CMK (cell line): ENCODE measurements at places on chromosomes 2 and 18.
A peak's percentile ranks its signal among the peaks of the same experiment; 100 is the strongest.

GRCh38 chr2:238910751-238911351, 63.0 kb downstream of the TWIST2 start:
- DNase-seq: no peak

DNA sequence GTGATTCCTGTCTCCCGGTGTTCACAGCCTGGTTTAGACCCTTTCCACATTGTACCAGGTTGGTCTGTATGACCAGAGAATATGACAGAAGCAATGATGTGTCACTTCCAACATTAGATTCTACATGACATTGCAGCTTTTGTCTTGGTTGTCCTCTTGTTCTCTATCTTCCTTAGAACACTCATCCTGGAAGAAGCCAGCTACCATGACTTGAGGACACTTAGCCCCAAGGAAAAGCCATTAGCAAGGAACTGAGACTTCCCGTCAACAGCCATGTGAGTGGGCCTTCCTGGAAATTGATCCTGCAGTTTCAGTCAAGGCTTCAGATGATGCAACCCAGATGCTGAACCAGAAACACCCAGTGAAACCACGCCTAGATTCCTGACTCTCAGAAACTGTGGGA, 143.3 kb downstream of the MREG start:
- no peak for DNase-seq

GRCh38 chr18:22434973-22435608, 17.4 kb upstream of the CTAGE1 start:
- DNase-seq: no peak

GRCh38 chr2:97759727-97760407, 46.5 kb downstream of the ZAP70 start:
- peak; percentile 12 for DNase-seq

DNA sequence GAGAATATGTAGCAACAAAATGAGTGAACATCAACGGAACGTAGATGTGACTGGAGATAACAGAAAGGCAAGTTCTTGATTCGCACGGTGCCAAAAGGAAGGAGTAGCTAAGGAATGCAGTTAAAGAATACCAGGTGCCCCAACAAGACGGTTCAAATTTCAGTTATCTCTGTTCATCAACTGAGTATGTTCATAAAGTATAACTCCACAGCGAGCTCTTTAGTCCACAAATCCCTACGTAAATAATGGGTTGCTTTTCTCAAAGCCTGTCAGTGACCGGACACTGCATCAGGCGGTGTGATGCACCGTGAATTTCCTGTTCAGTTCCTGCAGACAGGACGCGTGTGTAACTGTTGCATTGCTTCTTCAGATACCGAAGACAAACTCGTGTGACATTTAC, 91.8 kb downstream of the NOL10 start:
- no peak for DNase-seq

DNA sequence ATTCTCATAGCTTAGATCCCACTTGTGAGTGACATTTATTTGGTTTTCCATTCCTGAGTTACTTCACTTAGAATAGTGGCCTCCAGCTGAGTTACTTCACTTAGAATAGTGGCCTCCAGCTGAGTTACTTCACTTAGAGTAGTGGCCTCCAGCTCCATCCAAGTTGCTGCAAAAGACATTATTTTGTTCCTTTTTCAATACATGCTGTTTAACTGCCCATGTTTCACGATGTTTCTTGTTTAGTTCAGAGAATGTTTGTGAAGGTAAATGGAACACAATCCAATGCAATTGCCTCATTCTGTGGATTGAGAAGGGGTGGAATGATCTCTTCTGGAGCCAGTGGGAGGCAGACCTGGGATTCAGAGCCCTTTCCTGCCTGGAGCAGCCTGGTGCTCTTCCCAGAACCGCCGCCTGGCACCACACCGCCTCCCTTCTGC, 273.5 kb upstream of the ATP5MC3 start:
- DNase-seq: no peak

GRCh38 chr2:39731546-39731945, 47.5 kb downstream of the THUMPD2 start:
- no peak for DNase-seq

- no peak for DNase-seq
Observed at GRCh38 chr2:239303711-239304532, 96.9 kb downstream of the HDAC4 start.

- no peak for DNase-seq
Observed at GRCh38 chr2:129702416-129703176, 276.9 kb upstream of the RAB6C start.

- no peak for DNase-seq
Observed at GRCh38 chr18:80241919-80242777, 5.2 kb downstream of the PARD6G start.

- no peak for DNase-seq
Observed at GRCh38 chr2:191878548-191879279, 31.8 kb upstream of the CAVIN2 start.

DNA sequence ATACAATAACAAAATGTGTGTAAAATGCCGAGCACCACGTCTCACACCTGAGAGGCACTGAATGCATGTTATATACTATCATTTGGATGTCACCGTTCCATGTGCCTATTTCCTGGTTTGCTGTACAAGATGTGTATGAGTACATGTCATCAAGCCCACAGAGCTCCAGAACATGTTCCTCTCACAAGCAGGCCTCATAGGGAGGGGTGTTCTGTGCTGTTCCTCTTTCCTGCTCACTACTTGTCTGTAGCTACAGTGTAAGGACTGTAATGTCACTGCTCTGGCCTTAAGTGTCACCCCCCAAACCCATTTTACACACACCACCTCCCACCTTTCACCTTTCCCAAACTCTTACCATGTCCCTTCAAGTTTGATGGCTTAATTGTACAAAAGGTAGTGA, 1.8 kb downstream of the AFF3 start:
- no peak for DNase-seq

DNA sequence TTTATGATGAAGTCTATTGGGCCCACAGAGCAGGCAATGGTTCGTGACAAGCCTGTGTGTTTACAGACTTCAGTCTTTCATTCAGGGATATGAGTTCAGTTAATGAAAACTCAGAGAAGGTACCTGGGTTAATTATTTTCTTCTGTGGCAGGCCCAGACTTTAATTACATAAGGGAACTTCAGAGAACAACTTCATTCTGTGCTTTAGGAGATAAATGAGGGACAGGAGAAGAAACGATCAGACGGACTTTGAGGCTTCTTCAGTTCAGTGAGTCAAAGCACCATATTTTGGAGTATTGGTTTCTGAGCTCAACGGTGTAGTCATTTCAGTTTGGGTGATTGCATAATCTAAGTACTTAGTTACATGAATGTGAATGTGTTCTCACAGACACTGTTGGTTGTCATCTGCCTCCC, 203.0 kb upstream of the KCNJ3 start:
- DNase-seq: no peak

- DNase-seq: no peak
Observed at GRCh38 chr2:32538735-32539134, 89.1 kb upstream of the TTC27 start.

DNA sequence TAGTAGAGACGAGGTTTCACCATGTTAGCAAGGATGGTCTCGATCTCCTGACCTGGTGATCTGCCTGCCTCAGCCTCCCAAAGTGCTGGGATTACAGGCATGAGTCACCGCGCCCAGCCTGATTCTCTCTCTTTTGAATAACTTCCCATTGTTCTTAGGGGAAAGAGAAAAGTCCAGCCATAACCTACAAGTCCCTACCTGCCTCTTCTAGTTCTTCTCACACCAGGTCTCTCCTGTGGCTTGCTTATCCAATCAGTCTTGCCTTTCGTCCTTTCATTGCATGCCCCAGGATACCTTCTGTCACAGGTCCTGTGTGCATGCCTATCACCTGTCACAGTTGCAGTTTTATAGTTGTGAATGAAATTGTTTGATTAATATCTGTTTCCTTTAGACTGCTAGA, 148.1 kb downstream of the SLC4A3 start:
- no peak for DNase-seq

DNA sequence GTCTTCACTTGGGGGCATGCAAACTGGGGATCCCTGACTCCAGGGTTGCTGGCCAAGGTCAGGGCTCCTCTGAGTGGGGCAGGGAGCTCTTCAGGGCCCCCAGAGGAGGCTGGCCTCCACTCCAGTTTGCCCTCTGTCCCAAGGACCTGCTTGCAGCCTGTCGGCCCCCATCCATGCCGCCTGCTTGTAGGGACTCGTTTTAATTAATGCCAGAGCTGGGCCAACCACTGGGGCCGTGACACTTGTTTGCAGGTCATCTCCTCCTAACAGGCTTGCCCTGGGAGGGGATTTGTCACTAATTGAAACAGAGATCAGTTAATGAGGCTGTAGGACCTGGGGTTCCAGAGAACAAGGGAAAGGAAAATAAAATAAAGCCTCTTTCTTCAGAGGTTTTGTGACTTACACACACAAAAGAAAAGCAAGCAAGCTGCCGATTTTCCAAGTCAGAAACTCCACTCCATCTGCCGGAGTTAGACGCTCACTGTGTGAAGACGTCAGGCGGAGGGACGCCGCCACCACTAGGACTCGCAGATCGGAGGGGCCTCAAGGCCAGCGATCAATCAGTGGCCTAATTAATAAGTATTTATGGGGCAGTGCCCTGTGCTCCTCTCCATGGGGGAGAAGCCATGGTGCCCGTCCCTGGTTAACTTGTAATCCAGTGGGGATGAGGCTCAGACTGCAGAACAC, 75.9 kb downstream of the SFXN5 start:
- DNase-seq: no peak

DNA sequence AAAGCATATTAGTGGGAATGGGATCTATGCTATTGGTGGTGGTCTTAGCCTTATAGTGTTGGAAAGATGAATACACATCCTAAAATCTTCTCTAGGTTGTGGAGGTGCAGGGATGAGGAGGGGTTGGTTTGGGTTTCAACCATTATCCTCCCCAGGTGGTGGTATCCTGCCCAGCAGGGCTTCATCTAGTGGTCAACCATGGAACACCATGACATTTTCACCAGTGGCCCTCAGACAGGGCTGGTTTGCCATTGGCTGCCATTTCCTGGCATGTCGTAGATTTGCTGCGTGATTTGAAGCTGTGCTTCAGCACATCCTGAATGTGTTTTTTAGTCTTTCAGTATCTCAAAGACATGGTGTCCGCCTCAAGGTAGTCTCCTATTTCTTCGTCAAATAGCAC, 391.2 kb upstream of the HNRNPA3 start:
- DNase-seq: no peak

DNA sequence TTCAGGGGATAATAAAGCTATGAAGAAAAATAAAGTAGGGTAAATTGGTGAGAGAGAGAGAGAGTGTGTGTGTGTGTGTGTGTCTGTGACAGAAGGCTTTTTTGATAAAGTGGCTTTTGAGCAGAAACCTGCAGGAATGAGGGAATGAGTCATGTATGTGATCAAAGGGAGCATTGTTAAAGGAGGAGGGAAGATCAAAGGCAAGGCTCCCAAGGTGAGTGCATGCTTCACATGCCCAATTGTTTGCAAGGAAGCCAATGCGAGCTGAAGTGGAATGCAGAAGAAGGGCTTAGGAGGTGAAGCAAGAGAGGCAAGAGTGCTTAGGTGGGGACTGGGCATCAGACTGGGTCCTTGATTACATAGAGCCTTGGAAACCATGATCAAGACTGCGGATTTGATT, 96.8 kb downstream of the DNAH6 start:
- no peak for DNase-seq

- no peak for DNase-seq
Observed at GRCh38 chr18:23183411-23184150, 48.3 kb downstream of the CABLES1 start.

DNA sequence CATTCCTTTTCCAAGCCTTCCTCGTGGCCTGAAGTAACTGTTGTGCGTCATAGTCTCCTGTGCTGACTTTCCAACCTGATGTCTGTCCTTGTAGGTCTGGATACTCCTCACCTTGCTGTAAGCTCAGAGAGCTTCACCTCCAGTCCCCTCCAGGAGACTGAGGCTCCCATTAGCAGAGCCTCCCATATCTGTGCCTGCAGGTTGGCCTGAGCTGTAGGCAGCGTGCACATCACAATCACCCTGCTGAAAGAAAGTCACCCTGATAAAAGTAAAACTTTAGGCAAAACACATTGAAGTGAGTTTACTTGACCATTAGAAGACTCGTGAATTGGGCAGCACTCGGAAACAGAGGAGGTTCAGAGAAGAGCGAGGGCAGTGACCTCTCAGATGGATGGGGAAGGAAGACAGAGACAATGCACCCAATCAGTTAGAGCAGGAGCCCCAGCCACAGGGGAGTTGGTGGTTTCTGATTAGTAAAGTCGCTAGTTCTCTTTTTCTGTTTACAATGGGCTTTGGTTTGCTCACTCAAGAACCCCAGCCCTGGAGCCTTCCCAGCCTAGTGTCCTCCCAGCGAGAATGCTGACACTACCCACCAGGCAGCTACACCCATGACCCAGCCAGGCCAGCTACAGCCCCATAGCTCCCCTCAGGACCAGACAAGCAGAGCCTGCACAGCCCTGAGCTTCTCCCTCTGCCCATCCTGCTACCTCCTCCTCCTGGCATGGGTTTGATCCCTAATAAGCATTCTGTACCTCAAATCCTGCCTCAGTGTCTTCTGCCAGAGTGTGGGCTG, 12.1 kb upstream of the TPO start:
- no peak for DNase-seq

DNA sequence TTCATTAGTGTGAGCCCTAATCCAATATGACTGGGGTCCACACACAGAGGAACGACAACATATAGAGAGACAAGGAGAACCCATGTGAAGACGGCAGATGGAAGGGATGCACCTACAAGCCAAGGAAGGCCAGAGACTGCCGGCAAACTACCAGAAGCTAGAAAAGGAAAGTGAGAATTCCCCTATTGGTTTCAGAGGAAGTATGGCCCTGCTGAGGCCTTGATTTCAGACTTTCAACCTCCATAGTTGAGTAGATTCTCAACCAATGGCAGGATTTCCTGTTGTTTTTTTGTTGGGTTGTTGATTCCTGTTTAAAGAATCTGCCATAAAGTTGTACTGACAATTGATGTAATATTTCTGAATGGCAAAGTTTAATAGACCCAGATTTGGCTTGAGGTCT, 241.5 kb downstream of the SATB2 start:
- DNase-seq: no peak

GRCh38 chr2:119117891-119118882, 40.4 kb downstream of the C1QL2 start:
- DNase-seq: no peak

- DNase-seq: no peak
Observed at GRCh38 chr18:33062834-33063364, 290.1 kb upstream of the KLHL14 start.

DNA sequence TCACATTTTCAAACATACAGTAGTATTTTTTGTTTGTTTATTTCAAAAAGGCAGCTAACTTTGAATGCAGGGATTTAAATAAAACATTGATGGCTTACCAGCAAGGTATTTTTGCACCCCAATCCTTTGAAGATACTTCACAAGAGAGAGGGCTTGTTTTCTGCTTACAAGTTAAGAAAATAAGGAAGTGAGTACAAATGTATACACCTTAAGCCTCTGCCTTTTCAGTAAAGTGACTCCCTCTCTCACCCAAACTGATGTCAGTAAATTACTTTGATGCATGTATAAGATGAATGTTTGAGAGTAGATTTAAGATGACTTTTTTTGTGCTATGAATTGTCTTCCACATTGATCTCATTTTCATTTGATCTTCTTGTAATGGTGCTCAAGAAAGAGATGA, 820.0 kb downstream of the CPS1 start:
- DNase-seq: no peak

DNA sequence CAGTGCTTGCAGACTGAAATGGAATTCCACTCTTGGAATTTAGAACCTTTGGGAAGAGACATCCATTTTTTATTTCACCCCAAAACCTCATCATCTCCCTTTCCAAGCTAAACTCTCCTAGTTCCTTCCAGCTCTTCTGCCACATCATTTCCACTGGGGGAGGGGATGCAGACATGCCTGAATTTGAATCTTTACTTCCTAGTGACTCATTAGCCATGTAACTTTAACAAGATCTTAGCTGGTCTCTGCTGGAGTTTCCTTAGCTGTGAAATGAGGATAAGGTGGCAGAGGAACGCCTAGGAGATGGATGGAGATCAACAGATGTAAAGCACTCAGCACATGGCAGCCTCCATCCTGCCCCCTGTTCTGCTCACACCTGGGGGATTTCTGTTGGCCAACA, 266.8 kb downstream of the EN1 start:
- no peak for DNase-seq
